Fibroblast of skin of right biceps (primary cell): ENCODE measurements at places on chromosomes 2 and 18.

DNA sequence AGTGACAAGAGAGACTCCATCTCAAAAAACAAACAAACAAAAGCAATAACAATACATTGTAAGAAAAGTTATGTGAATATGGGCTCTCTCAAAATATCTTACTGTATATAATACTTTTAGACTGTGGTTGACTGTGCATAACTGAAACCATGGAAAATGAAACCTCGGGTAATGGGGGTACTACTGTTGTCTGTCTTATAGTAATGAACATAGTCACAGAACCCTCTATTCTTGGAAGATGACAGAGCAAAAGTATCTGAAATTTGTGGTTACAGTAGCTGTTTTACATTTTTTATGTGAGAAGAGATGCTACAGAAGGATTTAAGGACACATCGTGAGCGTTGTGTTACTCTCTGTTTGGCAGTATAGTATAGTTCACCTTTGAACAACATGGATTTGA is 60.5 kb downstream of the MAP4K4 start:
- peak; percentile 76 for DNase-seq

DNA sequence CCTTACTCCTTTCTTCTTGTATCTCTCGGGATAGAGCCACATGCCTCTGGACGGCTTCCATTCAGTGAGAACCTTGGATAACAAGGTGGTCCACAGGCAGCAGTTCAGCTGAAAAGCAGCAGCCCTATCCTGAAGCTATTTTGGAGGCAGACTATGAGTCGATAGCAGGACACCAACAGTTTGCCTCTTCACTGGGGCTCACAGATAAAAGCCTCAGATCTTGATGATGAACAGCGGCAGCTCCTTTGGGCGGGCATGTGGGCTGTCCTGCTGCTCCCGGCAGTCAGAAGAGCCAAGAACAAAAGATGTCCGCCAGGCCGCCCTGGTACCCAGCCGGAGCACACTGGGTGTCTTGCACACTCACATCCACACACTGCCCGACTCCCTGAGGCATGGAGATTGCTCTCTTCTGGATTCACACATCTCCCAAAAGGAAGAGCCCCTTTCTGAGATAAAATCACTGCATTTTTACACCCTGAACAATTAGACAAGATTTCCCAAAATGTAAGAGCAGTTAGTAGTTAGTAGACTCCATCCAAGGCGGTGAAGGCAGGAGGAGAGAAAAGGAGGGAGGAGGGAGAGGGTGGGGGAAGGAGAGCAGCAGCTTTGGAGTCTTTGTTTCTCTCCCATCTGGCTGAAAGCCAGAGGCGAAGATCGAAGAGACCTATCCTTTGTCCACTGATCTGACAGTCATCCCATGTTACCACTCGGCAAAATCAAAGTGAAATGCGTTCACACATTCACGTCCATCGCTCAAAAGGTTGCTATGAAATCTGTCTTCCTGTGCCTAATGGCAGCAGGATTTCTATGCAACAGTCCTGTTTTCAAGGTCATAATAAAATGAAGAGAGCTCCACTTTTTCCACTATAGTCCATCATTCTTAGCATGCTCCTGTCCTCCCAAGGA is 90.1 kb upstream of the KLF7 start:
- peak; percentile 44 for DNase-seq

DNA sequence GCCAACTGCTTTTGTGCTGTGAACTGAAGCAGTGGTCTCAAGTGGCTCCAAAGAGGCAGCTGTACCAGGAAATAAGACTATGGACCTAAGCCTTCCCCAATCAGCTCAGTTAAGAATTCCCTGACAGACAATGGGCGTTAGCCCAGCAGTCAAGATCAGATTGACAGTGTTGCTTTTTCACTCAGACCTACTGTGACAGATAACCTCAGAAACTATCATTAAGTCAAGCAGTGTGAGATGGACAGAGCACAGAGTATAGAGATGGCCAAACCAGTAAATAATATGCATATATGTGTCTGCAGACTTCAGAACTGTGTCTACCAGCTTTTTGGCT is 215.3 kb downstream of the ZFP36L2 start:
- DNase-seq = no peak

DNA sequence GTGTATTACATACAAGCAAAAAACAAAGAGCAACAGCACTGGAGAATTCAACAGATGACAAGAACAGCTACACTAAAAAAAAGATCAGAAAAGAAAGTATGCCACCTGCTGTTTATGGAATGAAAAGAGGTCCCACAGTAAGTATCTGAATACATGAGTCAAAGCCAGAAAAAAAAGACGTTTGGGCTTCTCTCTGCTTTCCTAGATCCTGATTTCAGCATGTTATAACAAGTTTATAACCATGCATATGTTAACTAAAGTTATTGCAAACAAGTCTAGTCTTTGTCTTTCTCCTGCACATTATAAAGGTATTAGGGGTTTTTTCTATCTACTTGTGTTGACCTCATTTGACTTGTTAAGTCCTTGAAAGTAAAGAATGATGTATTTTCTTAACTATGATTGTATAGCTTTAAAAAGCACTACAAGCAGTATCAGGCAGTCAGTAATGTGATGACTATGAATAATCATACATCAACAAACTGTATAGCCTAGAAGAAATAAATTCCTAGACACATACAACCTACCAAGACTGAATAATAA is 108.5 kb upstream of the COL5A2 start:
- peak; percentile 89 for DNase-seq

- peak; percentile 45 for DNase-seq
Measured at GRCh38 chr2:15096873-15097272, 464.3 kb downstream of the NBAS start.

- DNase-seq = peak; percentile 13
Measured at GRCh38 chr2:26430826-26431225, 29.1 kb downstream of the DRC1 start.

- no peak for DNase-seq
Measured at GRCh38 chr2:190807886-190808285, 72.7 kb upstream of the GLS start.

- DNase-seq = no peak
Measured at GRCh38 chr2:136482006-136482405, 283.3 kb upstream of the THSD7B start.

DNA sequence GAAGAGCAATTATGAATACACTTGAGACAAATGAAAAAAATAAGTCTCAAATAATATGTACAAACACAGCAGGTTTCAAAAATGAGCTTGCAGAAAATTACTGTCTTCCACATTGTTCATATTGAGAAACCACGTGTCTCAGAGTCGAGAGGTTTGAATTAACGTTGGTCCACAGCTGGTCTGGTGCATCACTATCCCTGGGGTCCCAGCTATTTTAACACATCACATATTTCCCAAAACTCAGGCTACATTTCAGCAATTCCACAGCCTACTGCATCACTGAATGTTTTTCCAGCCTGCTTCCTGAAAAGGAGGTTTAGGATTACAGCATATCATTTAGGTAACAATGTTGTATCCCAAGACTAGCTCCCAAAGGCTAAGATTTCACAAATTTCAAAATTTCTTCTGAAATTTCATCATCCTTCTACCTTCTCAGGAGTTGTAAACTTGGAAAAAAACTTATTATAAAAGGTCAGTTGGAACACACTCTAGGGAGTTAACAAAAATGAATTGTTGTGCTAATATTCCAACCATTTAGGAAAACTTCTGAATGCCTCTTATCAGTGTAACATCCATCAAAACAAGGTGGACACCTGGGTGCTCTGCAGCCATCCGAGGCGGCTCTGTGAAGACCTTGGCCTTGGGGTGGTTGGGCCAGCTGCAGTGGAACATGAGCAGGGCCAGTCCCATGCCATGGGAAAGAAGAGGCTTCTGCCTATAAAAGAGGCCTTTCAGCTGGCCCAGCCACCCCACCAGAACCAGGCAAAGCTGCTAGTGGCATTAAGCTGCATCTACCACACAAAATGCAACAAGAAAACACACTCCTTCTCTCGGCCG is 198.1 kb upstream of the RBBP8 start:
- peak; percentile 78 for DNase-seq

DNA sequence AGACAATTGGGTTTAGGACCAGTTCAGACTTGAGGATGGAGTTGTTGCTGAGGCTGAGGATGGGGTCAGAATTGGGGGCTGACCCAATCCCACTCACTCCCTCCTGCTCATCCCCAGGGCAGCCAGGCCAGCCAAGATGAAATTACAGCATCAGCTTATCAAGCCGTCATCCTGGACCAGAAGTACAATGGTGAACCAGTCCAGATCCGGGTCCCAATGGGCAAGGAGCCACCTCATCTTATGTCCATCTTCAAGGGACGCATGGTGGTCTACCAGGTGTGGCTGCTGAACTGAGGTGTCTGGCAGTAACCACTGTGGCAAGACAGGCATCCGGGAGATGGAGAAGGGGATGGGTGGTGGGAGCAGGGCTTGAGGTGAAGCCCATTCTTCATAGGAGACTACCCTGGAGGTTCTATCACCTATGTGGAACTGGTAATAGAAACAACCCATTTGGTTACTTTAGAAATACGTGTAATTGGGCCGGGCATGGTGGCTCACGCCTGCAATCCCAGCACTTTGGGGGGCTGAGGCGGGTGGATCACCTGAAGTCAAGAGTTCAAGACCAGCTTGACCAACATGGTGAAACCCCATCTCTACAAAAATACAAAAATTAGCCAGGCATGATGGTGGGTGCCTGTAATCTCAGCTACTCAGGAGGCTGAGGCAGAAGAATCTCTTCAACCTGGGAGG is 13.9 kb downstream of the VIL1 start:
- DNase-seq = no peak

- DNase-seq = peak; percentile 13
Measured at GRCh38 chr18:56992777-56993176, 154.1 kb upstream of the BOD1L2 start.

DNA sequence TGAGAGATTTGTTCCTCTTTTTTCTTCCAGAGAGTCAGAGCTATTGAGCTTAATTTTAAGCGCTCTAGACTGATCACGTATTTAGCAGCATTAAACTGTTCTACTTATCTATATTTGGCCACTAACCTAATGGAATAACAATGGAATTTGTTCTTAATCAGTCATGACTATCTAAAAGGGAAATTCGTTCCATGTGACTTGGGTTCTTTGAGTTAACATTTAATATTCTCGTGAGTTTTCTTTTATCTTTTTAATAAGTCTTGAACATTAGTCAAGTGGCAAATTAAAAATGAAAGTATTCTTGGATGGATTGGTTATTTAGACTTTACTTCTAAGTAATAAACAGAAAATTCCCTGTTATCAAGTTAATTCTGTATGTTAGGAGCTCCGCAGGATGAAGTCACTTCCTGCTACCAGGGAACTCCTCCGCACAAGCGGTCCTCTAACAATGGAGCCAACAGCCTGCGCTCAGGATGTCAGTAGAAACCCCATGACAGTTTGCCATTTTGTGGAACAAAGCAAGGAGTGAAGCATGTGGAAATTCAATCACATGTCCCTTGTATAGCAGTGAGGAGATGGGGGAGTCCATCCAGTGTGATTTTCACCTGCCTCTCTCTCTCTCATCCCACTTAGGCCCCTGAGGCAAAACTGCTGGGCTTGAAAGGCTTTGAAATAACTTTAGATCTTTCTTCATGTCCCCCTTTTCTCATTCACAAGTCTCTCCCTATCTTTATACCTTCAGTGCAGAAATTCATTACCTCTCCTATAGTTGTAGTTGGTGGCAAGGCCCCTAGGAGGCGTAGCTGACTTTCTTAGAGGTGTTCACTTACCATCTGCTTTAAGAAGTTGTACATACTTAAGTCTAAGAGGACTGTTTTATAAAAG is 138.1 kb downstream of the WDR7 start:
- peak; percentile 33 for DNase-seq

- no peak for DNase-seq
Measured at GRCh38 chr2:47452761-47453160, 49.8 kb downstream of the MSH2 start.

DNA sequence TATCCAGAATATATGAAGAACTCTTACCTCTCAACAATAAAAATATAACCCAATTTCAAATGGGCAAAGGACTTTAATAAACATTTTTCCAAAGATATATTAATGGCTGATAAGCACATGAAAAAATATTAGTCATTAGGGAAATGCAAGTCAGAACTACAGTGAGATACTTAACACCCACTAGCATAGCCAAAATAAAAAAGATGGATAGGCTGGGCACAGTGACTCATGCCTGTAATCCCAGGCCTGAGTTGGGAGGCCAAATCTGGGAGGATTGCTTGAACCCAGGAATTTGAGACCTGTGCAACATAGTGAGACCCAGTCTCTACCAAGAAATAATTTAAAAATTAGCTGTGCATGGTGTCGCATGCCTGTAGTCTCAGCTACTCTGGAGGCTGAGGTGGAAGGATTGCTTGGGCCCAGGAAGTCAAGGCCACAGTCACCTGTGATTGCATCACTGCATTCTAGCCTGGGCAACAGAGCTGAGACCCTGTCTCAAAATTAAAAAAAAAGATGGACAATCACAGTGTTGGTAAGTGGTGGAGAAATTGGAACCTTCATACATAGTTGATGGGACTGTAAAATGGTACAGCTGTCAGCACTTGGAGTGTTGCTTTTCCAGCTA is 25.1 kb downstream of the MARCHF7 start:
- peak; percentile 26 for DNase-seq

- peak; percentile 72 for DNase-seq
Measured at GRCh38 chr2:216319771-216320170, 52.5 kb downstream of the MARCHF4 start.

DNA sequence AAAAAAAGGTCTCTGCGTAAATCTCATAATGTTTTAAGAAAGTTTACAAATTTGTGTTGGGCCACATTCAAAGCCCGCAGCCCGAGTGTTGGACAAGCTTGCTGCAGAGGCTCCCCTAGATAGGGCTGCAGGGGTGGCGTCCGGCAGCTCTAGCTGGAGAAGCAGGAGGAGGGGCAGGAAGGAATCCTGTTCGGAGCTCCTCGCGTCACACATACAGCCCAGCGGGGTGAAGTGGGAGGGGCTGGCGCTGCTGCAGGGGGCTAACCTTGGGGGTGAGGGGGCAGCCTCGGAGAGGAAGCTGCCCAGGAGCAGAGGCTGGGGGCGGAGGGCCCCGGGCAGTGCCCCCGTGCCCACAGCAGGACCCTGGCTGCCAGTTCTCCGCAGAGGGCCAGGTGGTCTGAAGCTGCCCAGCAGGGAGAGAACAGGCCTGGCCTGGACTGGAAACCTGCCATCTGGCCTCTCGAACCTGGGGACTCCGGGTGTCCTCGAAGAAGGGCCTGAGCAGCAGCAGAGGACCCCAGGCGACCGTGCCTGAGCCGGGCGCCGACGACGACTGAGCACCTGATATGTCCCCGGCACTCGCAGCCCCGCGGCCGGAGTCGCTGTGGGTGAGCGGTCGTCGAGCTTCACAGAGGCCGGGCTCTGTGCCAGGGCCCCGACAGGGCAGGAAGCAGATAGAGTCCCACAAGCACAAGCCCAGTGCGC is 2.6 kb upstream of the GPR35 start:
- DNase-seq = peak; percentile 29

- no peak for DNase-seq
Measured at GRCh38 chr18:44893045-44893706, 212.5 kb downstream of the SETBP1 start.

DNA sequence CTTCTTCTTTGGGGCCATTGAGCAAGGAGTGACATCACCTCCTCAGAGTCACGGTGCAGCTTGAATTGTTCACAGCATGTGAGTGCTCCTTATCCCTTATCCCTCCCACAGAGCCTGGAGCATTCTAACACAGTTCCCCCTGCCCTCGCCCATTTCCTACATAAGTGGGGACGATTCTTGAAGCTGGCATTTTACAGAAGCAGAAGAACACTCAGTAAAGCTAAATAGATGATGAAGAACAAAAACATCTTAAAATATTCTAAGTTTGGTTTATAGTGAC is 135.8 kb upstream of the APCDD1 start:
- no peak for DNase-seq
